ENCODE measurements at places on chromosomes 2 and 18.
A peak's percentile ranks its signal among the peaks of the same experiment; 100 is the strongest.

DNA sequence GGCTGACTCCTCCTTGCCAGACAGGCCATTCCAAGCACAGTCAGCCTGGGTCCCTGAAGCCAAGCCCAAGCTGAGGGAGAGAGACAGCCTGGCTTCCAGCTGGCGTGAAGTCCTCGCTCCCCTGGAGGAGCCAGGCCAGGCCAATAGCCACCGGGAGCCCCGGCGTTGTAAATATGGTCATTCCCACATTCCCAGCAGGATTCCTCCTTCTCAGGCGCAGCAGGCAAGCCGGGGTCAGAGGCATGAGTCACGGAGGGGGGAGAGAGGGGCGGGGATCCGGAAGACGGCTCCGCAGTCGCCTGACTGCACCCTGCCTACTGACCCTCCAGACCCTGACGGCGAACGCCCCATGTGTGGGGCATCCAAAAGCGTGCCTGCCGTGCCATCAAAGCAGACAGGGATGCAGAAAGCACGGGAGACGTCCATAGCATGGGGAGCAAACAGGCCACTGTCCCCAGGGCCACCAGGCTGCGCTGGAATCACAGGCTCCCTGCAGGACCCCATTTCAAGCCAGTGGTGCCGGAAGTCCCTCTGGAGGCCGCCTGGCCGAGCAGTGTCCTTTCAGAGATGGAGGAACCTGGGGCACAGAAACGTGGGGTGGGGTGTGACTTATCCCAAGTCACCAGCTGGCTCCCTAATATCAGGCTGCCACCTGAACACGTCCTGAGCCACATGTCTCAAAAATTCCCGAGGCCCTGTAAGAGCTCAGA, 48.2 kb downstream of the TWIST2 start:
- DNase-seq, result no peak

- no peak for DNase-seq
These were observed 58.9 kb upstream of the ZSWIM2 start for GRCh38 chr2:186907897-186908296.

GRCh38 chr18:3061581-3062312, 48.8 kb upstream of the LPIN2 start:
- no peak for DNase-seq

DNA sequence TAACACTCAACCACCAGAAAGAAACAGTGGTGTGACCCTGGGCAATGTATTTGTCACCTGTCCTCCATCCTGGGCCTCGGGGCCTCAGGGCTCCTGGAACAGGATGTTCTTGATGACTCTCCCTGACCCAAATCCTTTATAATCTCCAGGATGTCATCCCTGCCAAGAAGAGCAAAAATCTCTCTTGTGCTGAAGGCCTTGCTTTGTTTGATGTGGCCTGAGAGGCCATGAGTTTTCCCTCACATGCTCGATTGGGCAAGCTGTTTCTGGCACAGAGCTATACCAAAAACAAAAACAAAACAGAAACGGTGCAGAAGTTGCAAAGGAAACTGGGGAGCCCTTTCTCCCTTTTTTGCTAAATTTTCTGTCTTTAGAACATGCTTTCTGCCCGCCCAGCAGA, 35.7 kb upstream of the ST3GAL5 start:
- no peak for DNase-seq

DNA sequence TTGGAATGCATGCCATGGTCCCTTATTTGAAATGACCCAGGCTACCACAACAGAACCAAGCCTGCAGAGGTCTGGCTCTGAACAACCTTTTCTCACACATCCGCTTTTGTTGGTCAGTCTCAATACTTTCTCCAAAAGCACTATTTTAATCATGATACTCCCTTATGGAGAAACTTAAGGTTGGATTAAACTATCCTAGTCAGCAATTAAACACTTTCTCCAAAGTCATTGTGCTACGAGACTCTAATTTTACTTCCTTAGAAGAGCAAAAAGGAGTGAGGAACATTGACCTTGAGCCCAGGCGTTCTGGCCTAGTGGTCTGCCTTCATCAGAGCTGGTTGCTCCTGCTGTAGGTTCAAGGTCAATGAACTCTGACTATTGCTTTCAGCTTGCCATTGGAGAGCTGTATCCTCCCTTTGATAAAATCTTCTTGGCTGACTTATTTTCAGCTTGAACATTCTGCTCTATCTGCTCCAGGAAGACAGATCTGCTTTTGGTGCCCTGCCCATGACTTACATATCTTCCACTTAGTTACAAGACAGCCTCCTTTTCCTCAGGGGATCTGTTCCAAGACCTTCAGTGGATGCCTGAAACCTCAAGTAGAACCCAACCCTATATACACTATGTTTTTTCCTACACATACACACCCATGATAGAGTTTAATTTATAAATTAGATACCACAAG, 91.2 kb downstream of the NCKAP5 start:
- no peak for DNase-seq

DNA sequence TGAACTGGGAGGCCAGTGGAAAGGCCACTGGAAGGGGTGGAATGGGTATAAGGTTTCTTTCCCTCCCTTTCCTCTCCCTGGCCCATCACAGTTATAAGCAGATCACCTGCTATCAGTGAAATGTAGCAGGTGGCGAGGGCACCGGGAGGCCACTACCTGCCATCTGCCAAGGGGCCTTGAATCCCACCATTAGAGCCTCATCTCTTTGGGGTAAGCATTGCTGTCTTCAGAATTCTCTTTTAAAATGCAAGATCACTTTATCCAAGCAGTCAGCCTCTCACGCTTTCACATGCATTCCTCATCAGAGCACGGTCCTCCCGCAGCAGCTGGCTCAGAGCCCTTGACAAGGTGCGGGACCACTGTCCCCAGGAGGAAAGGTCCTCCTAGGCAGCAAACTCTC, 268.5 kb downstream of the CELF4 start:
- DNase-seq, result no peak

DNA sequence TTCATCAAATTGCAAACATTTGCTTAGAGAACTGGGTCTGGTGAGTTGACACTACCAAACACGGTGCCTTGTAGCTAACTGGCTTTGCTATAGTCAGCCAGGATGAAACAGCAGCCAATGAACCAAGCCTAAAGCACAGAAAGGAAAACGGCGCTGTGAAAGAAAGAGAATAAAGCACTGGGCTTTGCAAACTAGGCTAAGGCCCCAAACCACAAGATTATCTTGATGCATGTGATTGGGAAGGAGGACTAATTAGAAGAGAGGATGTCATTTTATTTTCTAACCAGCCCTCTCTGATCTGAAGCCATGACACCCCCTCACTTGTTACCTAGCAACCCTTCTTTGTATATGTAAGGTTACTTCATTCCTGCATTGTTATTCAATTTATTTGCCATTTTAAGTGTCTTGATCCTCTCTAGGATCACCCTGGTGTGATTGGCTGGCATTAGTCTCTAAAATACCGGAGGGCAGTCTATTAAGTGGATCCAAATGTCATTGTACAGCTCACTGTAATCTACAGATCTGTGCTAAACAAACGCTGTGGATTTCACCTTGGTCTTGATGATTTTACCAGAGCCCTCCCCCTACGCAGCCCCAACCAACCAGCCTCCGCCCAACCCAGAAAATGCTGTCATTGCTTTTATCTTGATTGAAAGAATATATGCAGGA, 395.4 kb upstream of the ACVR2A start:
- peak; percentile 13 for DNase-seq

DNA sequence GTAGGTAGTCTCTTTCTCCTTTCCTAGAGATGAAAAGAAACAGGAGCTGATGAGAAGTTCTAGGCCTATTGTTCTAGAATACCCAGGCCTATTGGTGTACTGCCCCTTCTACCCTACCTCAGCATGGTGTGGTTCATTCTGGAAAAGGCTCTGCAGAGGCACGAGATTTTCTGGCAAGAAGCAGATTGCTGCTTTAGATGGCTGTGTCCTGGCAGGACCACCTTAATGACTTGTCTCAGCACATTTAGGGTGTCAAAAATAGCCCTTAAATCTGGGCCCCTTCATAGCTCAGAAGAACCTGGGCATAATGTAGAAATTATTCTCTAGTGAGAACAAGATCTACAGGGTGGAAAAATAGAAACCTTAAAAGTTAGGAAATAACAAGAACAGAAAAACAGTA, 87.9 kb downstream of the BCL2L11 start:
- DNase-seq, result no peak

DNA sequence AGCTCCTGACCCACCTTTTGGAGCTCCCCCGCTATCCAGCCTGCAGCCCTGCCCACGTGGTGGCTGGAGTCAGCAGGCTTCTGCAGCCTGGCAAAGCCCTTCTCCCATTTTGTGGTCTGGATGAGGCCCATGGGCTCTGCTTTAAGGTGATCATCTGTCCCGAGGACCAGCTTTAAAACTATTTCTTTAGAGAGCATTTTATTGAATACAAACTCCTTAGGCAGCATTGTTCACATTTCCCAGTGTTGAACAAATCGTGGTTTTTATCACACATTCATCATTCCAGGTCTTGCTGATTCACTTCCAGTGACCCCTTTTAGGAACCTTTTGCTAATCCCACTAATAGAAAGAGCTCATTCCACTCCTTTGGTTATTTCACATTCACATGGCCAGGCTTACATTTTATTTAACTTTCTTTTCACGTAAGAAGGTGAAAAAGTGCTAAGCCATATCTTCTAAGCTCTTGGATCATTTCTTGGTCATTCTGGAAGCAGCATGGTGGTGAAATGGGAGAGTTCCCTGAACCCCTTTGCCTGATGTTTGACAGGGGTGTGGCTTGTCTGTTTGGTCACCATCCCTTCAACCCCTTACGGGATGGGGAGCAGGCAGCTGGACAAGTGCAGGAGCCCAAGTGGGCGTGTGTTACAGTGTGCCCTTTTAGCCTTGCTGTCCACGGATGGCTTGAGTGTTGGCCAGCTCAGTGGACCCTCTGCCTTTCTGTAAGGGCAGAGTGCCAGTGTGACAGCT, 80.4 kb upstream of the RAPGEF4 start:
- DNase-seq, result no peak

DNA sequence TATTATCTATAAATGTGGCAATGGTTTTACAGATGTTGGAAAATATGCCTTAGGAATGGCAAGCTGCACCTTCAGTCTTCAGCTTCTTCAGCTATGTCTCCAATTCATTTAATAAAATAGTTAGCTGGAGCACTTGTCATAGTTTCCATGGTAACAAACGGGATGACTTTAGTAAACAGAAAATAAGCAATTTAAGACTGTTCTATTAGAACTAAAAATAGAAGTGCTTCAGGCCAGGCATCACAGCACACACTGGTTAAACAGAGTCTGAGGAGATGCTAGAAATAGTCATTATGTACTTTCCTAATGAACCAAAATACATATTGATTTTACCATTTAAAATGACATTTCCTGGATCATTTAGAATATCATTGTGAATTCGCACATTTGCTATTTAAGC, 195.0 kb downstream of the GCA start:
- no peak for DNase-seq

GRCh38 chr2:121063471-121063870, 221.5 kb downstream of the TFCP2L1 start:
- no peak for DNase-seq

DNA sequence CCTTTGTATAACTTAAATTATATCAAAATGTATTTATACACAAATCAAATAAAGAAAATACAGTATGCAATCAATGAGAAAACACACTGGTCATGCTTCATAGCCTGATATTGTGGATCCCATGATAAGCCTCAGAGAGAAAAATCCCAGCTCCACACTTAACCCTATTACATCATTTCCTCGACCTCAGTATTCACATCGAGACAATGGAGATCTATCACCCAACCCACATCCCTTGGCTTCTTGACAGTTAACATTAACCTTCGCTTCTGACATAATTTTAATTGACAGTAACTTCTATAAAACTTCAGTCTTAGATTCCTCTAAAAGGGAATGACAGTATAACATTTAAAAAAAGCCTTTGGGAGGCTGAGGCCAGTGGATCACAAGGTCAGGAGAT, 11.6 kb downstream of the TMX3 start:
- no peak for DNase-seq

DNA sequence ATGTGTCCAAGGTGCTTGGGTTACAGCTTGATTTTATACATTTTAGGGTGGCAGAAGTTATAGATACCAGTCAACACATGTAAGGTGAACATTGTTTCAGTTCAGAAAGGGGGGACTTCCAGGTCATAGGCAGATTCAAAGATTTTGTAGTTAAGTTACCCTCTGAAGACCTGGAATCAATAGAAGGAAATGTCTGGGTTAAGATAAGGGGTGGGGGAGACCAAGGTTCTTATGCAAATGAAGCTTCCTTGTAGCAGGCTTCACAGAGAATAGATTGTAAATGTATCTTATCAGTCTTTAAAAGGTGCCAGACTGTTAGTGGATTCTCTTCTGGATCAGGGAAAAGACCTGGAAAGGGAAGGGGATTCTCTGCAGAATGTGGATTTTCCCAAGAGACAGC, 42.4 kb downstream of the BMPR2 start:
- no peak for DNase-seq

DNA sequence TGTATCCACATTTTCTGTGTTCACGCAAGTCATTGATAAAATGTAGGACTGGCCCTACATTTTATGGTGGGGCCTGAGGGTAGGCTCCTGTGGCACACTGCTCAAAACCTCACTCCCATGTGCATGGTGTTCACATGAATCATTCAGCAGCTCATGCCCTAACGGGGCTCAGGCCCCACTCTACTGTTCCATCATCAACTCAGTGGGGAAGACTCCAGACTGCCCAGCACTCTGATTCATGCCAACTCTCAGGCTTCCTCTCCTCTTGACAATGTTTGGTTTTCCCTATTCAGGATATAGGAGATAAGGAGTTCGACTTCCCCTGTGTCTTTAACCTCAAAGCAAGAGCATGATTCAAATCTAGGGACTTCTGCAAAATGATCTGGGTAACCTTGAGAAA, 92.0 kb upstream of the BOD1L2 start:
- DNase-seq, result no peak

DNA sequence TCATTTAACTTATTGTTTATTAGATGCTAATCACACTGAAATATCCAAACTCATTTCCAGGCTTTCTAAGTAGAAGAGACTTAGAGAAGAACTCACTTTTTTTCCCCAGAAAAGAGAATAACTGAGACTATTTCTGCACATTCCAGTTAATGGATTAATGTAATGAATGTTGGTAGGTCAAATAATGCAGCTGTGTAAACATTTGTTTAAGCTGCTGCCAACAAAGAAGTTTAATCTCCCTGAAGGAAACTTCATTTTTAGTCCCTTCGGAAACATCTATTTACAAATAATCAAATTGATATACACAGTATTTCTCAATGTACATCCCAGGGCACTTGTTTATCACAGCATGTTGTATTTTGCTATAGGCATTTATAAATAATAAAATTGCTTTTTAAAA, 126.9 kb downstream of the KCNS3 start:
- no peak for DNase-seq

DNA sequence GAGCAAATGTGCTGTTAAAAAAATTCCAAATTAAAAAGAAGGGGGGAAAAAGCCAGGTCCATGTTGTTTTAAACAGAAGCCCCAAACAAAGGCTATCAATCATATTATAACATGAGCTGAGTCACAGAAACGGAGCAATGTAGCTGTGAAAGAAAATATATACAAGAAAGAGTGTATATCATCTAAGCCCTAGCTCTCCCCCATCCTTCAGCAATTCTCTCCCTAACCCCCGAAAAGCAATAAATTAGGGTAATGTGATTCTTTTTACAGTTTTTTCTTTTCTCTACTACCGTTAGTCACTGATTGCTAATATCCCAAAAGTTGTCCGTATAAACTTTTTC, 25.3 kb downstream of the FEZ2 start:
- no peak for DNase-seq
